RKO (cell line): ENCODE measurements at places on chromosomes 4 and X.

DNA sequence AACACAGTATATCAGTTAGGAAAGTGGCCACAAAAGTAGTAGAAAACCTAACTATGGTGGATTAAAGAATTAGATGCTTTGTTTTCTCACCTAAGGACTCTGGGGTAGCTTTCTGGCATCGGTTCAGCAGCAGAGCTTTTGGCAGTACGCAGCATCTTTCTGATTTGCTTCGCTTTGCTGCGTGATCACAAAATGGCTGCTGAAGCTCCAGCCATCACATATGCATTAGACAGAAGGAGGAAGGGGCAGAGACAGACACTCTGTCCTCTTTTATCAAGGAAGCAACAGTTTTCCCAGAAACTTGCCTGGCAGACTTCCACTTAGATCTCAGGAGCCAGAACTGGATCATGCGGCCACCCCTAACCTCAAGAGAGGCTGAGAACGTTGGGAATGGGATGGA lies 15.1 kb downstream of the TREX2 start:
- no peak for DNase-seq

DNA sequence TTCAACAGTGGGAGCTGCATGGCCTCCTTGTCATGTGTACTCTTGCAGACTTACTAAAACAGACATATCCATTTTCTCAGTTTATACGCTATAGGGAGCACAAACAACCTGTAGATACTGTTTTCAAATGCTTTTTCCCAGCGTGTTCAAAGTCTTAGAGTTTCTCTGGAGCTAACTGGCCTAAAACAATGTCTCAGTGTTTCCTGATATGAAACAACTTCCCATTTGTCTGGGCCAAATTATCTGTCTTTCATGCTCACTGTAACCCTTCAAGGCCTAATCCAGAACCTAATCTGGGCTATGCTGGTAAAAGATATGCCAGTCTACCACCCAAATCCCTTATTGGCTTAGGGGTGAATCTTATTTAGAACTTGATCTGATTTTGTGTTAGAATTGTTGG lies 38.8 kb downstream of the RAB40A start:
- no peak for DNase-seq

DNA sequence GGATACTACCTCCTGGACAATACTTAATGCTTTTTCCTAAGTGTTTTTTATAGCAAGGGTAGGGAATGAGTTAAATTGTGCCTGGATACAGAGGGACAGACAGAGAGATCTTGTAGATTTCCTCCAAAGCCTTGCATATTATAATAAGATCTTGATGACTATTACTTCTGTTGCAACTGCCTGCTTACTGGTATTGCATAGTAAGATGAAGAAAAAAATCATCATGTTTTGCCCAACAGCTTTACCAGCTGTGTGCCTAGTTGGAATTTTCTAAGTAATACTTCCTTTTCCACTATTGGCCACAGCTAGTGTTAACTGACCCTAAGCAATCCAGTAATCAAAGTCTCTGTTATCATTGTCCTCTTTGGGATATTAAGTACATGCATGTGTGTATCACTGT lies 139.0 kb downstream of the DCK start:
- DNase-seq = no peak

DNA sequence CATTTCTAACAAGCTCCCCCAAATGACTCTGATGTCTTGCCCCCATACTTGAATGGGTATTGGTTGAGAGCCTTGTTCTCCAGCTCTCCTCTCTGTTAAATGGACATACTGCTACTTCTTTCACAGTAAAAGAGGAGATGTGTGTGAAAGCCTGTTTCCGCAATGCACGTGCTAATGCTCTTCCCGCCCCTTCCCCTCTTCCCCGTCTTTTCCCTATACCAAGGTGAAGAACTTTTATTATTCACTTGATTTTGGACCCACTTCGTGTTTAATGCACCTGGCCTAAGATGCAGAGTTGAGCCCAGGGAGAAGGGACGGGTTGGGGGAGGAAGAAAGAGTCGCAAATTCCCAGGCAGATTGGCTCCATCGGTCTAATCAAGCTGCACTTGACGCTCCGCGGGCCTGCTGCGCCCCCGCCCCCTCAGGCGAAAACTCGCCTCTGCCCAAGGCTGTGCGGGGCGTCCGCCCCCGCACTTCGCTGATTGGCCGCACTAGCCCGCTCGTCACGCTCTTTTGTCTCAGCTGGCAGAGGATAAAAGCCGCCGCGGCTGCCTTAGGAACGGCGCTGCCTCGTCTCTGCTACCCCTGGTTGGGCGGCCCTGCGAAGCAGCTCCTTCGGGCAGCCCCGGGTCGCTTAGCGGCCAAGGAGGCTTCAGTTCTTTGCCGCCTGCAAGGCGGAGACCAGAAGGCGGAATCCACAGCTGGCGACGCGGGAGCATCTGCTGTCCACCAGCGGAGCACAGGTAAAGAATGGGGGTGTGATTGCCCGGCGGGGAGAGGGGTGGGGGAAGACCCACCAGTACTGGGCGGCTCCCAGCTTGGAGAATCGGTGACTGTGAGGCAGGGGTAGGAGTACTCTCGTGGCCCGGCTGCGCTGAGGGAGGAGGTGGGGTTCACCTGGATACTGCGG lies at the start of gene ZCCHC12:
Gene ZCCHC12, plus strand, starts transcription at position 562 of the 910 bp plus-strand sequence. CDS start 1,421 bp downstream, outside the sequence.
- DNase-seq = no peak

GRCh38 chrX:67787196-67787595 lies 243.4 kb downstream of the AR start:
- no peak for DNase-seq

GRCh38 chr4:76984127-76984526 lies 34.6 kb downstream of the SEPTIN11 start:
- no peak for DNase-seq

- no peak for DNase-seq
Observed at GRCh38 chr4:113981591-113981990, 2.1 kb upstream of the ARSJ start.

DNA sequence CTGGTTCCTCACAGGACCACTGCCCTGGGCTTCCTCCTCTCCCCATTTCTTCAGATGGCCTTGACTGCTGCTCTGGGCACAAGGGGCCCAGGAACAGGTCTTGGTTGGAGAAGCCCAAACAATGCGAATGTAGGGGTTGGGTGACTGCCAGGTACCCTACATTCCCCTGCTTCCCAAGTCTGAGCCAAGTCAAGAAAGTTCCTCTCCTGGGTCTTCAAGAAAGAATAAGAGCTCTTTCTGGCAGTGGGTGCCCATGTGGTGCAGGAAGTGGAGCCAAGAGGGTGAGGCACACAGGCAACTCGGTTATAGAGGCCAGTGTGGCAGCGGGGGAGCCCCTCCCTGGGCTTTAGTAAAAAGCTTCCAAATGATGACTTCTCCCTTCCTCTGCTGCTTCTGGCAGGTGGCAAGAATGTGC lies 2.7 kb downstream of the SLC34A2 start:
- no peak for DNase-seq

DNA sequence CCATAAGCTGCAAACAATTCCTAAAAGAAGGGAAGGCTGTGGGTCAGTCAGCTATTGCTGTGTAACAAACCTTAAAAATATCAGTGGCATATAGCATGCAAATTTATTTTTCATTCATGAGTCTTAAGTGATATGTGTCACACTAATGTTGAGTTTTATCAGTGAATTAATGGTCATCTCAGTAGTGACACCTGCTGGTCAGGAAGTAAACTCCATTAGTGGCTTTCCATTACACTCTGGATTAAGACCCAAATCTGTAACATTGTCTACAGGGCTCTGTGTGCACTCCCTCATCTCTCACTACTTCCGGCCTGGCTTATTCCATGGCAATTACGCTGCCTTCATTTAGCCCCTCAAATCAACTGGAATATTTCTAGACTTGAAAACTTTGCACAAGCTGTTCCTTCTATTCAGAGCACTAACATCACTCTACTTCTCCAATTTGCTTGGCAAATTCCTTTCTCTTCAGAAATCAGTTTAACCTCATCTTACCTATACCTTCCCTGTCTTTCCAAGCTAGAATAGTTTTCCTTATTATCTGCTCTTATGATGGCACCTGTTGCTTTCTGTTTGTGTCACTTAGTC lies 217.3 kb upstream of the TAPT1 start:
- DNase-seq = peak; percentile 70
